ENCODE measurements at places on chromosomes 3 and 15.

GRCh38 chr3:71518089-71518488, 65.4 kb downstream of the FOXP1 start:
- no peak for DNase-seq

DNA sequence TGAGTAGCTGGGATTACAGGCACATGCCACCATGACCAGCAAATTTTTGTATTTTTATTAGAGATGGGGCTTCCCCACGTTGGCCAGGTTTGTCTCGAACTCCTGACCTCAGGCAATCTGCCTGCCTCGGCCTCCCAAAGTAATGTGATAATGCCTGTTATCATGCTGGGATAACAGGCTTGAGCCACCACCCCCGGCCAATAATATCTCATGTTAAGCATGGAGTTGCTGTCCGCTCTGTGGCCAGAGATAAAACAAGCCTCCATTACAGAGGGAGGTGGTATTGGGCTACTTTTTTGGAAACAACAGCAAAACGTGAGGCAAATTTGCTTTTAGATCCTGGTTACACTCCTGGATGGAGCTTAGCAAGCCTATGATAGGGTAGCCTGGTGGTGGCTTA, 32.9 kb upstream of the ALG1L2 start:
- DNase-seq = no peak

DNA sequence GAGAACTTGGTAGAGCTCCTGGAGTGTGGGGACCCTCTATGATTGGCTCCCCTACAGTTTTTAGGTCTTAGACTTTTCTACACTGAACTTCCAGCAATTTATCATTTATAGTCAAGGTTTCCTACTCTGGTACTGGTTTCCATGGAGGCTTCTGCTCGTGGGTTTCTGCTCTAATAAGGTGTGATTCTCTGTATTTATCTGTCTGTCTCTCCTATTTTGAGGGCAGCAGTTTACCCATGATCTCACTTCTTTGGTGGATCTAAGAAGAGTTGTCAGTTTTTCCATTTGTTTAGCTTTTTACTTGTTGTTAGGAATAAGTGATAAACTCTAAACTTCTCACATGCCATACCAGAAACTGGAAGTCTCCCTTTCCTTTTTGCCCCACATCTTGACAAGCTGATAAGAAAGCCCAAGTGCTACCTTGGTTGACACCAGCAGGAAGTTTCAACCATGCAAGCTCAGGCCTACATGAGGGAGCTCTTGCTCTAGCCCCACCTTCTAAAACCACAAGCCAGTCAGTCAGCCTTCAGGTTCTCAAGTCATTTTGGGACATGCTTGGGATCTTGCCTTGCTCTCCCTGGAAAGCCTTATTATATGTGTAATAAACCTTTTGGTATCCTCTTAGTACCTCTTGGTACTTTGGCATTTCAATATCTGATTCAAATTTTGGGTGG, 10.0 kb downstream of the TIMMDC1 start:
- peak; percentile 28 for DNase-seq

GRCh38 chr3:22373182-22373581, 622.2 kb upstream of the ZNF385D start:
- no peak for DNase-seq

DNA sequence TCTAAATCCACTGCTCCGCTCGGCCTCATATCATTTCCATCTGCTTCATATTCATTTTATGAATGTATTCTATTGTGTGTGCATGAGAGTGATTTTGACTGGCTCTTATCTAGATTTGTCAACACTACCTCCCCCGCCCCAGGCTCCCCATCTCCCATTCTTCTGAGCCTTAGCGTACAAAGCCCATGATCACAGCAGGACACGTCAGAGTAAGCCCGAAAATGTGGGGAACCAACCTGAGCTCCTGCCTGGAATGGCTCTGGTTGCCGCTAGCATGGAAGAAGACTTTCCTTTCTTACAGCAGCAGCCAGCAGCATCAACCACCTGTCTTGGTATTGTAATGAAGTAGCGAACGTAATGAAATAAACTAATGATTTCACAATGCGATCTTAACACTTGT, 61.4 kb downstream of the GABRB3 start:
- no peak for DNase-seq

GRCh38 chr3:9149566-9149965, 99.9 kb downstream of the SRGAP3 start:
- DNase-seq = no peak

GRCh38 chr15:93477188-93477587, 388.2 kb upstream of the RGMA start:
- DNase-seq = no peak

DNA sequence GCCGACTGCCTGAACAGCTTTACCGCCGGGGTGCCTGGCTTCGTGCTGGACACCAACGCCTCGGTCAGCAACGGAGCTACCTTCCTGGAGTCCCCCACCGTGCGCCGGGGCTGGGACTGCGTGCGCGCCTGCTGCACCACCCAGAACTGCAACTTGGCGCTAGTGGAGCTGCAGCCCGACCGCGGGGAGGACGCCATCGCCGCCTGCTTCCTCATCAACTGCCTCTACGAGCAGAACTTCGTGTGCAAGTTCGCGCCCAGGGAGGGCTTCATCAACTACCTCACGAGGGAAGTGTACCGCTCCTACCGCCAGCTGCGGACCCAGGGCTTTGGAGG, 815 bp downstream of the SPINT1 start:
- peak; percentile 46 for DNase-seq

- DNase-seq = no peak
Measured at GRCh38 chr3:11238880-11239279, 33.3 kb upstream of the ATG7 start.

DNA sequence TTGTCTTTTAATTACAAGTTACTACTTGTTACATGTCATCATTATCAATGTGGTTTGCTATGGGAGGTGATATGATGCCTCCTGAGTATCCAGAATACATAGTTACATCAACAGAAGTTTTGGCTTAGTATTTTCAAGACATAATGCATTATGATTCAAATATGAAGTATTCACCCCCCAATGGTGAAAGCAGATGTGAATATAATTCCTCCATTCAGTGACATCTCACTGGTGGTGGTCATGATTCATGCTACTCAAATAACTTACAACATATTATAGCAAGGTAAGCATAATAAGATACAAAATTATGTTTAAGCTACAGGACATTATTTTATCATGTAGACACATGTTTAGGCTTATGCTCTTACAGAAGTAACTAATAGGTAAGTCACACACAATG, 34.9 kb upstream of the TTBK2 start:
- no peak for DNase-seq

DNA sequence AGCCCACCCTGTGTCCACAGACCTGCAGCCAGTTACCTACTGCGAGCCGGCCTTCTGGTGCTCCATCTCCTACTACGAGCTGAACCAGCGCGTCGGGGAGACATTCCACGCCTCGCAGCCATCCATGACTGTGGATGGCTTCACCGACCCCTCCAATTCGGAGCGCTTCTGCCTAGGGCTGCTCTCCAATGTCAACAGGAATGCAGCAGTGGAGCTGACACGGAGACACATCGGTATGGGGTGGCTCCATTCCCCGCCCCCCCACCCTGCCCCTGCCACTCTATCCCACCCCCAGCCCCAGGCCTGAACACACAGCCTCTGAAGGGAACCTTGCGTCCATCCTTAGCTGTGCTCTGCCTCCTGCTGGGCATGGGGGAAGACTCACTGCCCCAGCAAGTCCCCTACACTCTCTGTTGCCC, 73.2 kb downstream of the AAGAB start:
- no peak for DNase-seq

DNA sequence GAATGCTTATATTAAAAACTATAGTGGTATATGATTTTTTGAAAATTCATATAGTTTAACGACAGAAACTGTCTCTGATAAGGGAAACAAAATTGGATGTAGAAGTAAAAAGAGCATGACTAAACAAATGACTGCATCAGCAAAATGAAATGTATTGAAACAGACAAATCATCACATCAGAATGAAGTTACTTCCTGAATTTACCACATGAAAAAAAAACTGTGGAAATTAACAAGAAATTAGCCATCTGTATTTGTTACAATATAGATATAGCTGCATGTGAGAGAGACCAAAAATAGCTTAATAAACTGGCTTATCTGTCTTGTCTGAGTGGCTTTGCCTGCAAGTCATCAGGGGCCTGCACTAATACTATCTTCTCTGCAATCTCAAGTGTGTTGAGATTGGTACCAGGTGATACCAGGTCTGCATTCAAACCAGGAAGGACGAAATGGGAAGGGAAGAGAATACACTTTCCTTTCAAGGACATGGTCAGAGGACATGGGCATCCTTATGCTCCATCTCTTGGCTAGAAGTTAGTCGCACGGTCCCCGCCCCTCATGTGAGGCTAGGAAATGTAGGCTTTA, 388.7 kb downstream of the GRM7 start:
- DNase-seq = no peak

DNA sequence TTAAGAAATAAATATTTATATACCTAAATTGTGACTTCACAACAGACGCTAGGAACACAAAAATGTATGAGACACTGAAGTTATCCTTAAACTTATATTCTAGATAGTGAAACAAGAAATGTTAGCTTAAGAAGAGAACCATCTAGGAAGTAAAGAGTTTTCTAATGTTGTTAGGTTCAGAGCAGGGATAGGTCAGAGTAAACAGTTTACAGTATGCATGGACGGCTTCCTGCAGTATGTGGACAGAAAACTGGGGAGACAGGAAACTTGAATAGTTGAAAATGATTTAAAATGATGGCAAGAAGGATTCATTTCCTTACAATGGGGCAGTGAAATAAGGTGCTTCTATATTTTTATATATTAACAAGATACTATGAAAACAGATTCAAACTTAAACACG, 449.8 kb downstream of the MAGI1 start:
- DNase-seq = no peak

DNA sequence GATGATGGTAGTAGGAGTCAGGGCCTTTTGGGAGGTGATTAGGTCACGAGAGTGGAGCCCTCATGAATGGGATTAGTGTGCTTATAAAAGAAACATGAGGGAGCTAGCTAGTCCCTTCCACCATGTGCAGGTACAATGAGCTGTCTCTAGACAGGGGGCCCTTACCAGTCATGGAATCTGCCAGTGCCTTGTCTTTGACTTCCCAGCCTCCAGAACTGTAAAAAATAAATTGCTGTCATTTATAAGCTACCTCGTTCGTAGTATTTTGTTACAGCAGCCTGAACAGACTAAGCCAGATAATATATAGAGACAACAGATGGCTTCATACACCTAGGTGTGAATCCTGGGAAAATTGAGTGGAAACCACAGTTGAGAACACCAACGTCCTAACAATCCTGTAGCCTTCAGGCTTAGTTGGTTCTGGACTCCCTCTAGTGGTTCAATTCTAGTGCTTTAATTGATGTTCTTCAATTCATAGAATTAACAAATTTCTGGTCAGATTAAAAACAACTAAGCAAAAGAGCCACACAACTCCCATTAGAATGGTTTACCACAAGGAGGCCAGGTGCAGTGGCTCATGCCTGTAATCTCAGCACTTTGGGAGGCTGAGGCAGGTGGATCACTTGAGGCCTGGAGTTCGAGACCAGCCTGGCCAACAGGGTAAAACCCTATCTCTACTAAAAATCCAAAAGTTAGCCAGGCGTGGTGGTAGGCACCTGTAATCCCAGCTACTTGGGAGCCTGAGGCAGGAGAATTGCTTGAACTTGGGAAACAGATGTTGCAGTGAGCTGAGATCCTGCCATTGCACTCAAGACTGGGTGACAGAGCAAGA, 21.3 kb upstream of the GATM start:
- no peak for DNase-seq

- DNase-seq = no peak
Measured at GRCh38 chr3:196949750-196950149, 7.4 kb upstream of the NCBP2 start.

- DNase-seq = no peak
Measured at GRCh38 chr3:144275005-144275404, 303.4 kb downstream of the DIPK2A start.

DNA sequence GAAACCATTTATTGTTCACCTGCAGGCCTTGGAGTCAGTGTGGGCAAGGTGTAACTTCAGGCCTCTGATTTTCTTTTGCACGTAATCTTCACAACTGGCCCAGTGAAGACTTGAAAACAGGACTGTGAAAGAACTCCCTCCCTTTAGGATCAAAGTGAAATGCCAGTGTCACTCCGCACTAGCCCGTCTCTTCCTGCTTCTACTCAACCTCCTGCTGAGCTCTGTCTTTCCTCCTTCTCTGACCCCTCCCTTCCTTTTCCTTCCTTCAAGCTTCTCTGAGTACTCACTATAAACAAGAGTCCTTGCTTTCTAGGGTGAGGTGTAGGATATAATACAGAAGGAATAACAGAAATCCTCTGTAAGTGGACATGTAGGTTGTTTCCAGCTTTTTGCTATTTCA, 28.5 kb downstream of the TMEM41A start:
- no peak for DNase-seq

DNA sequence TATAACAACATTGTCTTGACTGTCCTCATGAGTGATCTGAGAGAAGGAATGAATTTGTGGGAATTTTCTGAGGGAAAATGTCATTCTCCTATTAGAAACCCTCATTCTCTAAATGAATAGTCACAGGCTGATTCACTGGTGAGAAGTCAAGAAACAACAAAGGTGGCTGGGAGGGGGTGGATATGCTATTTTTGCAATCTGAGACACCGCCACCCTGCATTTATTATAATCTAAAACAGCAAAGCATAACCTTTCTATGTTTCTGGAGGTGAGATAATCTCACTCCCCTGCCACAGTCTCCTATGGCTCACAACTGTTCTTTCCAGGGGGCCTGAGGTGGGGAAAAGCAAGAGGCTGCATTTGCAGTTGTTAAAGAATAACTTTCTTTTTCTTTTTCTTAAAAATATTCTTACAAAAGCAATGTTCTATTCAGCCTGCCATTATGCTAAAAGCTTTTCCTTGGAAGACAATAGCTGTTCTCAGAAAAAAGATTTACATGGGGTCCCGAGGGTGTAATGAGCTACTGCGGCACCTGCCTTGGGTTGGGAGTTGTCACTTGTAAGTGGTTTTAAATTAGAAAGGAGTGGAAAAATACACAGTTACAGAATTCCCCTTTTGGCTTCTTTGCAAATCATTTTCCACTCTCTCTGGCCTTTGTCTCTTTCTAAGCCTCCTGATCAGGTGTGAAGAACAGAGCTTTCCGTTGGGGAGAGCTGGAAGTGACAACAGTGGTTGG, 220.9 kb downstream of the AGBL1 start:
- DNase-seq = no peak

- DNase-seq = no peak
Measured at GRCh38 chr3:65633018-65633638, 405.6 kb downstream of the MAGI1 start.

GRCh38 chr3:178059836-178060235, 476.4 kb upstream of the KCNMB2 start:
- no peak for DNase-seq

GRCh38 chr15:58513726-58514336, 82.0 kb downstream of the LIPC start:
- DNase-seq = no peak

DNA sequence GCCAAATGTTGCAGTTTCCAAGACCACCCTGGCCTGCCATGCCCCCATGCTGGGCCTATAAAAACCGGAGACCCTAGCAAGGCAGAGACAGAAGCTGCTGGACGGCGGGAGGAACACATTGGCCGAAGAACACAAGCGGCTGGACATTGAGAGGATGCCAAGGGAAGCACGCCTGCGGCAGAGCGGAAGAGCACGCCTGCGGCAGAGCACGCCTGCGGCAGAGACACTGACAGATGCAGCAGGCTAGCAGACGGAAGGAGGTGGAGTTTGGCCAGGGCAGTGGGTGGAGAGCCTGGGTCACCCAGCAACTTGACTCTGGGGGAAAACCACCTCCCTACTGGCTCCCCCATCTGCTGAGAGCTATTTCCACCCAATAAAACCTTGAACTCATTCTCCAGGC, 322.3 kb upstream of the TBL1XR1 start:
- DNase-seq = no peak

Data from activated naive CD4-positive, alpha-beta T cell treated with Interleukin-2 at 50 U/mL for 16 hours (primary cell).